NCI-H1694 (cell line): ENCODE measurements at places on chromosomes 7 and 10.

DNA sequence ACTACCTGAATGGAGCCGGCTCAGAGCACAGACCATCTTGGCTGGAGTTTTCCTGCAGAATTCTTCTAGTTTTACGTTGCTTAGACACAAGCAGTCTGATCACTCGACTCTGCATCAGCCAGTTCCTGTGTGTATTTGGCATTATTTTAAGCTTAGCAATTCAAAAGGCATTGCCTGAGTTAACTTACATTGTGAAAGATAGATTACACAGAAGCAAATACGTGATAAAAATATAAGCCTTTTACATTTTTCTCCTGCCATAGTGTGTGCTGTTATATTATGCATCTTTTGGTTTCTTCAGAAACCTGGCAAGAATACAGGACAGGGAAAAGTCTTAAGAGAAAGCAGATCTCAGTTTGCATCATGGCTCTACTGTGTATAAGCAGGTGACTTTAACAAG, 98.1 kb downstream of the LRRC4 start:
- DNase-seq: no peak

- DNase-seq: no peak
Measured at GRCh38 chr7:24781106-24781505, 23.8 kb upstream of the GSDME start.

DNA sequence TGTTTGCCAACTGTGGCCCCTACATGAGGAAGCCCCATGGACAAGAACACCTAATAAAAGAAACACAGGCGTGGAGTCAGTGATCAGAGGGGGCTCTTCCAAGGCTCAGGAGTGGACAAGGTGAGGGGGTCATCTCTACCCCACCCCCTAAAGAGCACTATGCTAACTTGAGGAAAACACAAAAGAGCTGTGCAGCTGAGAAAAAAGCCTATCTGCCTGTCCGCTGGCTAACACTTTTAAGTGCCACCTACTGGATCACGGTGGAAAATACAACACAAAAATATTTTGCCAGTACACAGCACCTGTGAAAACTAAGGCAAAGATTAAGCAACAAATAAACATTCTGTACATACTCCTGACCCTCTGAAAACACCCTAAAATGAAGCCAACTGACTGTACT, 53.1 kb upstream of the COBL start:
- no peak for DNase-seq

DNA sequence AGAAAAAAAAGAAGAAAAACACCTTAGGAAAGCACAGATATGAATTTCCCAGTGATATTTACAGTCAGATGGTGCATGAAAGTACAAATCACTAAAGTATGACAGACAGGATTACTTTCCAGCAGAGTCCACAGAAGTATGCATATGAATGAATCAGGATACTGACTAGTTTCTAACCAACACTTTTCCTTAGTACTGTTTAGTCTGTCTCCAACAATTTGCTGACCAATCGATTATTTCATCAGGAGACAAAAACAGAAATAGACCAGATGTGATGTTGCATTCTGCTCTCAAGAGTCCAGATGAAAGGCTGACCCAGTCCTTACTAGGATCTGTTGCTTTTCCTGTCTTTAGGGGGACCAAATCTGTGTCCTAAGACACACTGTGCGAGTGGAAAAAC, 14.6 kb downstream of the SLC35B4 start:
- DNase-seq: no peak

DNA sequence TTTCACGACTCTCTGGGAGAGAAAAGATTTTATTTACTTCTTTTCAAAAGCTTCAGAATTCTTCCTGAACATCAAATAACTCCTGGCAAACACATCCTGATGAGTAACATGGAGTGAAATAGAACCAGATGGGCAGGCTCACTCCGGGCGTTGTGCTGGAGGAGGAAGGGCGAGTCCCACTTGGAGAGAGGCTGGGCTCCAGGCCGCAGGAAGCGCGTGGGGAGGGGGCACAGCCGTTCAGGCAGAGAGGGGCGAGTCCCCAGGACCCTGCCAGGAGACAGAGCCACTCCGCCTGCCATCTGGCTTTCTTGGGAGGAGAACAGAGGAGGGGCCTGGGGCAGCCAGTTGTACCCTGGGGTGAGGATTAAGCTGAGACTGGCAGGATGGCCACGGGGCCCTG, 265.9 kb upstream of the ZMIZ1 start:
- peak; percentile 65 for DNase-seq

GRCh38 chr7:2224934-2225333, 7.8 kb downstream of the MAD1L1 start:
- no peak for DNase-seq
